Activated T-cell treated with anti-CD3 and anti-CD28 coated beads for 48 hours (primary cell): ENCODE measurements at places on chromosomes 12 and 14.

- DNase-seq, result no peak
Observed at GRCh38 chr12:76942267-76942666, 63.4 kb upstream of the CSRP2 start.

GRCh38 chr12:131796754-131797587, 31.2 kb upstream of the MMP17 start:
- no peak for DNase-seq

DNA sequence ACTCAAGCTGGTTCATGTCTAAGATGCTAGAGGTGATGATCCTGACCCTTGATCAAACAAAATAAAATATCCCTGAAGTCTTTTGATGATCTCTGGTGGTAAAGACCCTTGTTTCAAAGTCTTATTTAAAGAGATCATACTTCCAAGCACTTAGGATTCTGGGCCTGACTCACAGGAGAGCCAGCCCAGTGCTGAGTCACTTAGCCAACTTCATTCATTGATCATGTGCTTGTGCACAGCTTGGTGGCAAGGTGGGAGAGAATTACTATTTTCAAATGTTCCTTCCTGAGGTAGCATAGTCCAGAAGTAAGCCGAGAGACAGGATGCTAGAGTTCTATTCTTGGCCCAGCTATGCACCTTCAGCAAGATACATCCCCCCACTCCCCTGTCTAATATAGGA, 40.6 kb downstream of the SCN8A start:
- DNase-seq, result no peak

DNA sequence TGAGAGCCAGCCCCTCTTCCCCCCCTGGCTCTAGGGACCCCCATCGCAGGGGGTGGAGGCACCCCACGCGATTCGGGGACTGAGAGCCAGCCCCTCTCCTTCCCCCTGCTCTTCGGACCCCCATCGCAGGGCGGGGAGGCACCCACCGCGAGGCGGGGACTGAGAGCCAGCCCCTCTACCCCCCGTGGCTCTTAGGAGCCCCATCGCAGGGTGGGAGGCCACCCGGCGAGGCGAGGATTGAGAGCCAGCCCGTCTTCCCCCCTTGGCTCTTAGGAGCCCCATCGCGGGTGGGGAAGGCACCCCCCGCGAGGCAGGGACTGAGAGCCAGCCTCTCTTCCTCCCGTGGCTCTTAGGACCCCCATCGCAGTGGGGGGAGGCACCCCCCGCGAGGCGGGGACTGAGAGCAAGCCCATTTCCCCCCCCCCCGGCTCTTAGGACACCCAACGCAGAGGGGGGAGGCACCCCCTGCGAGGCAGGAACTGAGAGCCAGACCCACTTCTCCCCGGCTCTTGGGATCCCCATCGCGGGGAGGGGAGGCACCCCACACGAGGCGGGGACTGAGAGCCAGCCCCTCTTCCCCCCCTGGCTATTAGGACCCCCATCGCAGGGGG, 45.6 kb downstream of the DDX11 start:
- DNase-seq, result no peak

DNA sequence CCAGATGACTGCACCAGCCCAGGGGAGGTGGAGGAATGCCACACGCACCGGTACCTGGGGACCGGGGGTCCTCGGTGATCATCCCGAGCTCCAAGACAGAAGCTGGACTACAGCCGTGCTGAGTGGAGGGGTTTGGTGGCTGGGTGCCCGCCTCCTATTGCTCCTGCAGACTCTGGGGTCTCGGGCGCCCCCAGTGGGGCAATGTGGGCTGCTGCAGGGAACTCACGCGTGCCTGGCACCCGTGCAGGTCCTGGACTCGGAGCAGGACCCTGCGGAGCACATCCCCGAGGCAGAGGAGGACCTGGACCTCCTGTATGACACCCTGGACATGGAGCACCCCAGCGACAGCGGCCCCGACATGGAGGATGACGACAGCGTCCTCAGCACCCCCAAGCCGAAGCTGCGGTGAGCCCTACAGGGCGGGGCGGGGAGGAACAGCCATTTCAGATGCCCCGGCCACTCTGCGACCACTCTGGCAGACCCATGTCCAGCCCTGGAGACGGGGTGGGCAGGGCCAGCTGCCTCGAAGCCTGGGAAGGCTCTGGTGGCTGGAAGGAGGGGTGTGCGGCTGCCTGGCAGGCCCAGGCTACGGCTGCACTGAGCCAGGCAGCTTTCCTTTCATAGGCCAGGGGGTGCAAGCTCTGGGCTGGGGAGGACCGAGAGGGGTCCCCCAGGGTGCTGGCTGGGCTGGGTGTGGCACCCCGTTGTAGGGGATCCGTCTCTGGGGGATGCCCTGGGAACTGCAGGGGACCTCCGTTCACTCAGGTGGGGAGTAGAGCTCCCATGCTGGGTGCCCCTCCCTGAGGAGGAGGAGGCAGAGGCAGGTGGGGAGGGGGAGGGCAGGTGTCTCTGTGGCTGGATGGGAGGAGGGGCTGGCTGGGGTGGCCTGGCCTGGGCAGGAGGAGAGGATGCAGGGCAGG, 21.6 kb upstream of the TEX22 start:
- DNase-seq, result no peak

DNA sequence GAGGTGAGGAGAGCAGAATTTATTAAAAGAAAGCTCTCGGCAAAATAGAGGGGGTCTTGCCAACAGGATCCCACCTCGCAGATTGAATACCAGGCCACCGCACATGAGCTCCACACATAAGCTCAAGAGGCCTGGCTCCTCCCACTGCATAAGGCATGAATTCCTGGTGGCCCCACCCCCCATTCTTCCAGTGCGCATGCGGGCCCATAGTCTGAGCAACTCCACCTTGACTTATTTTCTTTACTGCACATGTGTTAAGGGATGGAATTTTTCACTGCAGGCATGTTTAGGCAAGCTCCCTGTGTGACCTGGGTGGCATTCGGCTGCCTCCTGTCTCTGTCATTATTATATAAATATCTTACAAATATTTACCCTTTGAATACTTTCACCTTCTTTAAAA, 412.5 kb downstream of the RMST start:
- no peak for DNase-seq

DNA sequence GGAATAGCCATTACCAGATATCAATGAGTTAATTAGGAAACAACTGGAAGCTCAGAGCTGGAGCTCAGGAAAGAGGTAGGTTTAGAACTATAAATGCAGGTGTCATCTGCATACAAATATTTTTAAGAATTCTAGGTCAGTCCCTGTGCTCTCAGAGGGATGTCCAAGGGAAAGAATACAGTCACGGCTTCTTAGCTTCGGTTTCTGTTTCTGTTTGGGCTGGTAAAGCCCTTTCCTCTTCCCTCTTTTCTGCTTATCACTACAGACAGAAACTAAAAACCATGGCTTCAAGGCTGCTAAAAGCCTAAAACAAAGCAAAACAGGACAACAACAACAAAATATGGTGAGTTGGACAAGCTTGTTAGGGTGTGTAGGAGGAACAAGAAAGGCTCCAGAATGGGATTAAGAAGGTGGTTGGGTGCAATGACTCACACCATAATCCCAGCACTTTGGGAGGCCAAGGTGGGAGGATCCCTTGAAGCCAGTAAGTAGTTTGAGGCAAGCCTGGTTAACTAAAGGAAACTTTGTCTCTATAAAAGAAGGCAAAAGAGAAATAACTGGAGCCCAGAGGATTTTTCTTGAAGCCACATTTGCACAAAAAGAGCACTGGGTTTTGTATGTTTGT, 113.0 kb downstream of the SEC23A start:
- DNase-seq, result no peak

- no peak for DNase-seq
Observed at GRCh38 chr12:12017798-12018197, 52.9 kb upstream of the BCL2L14 start.

- DNase-seq, result no peak
Observed at GRCh38 chr12:89393551-89394121, 41.3 kb upstream of the DUSP6 start.

DNA sequence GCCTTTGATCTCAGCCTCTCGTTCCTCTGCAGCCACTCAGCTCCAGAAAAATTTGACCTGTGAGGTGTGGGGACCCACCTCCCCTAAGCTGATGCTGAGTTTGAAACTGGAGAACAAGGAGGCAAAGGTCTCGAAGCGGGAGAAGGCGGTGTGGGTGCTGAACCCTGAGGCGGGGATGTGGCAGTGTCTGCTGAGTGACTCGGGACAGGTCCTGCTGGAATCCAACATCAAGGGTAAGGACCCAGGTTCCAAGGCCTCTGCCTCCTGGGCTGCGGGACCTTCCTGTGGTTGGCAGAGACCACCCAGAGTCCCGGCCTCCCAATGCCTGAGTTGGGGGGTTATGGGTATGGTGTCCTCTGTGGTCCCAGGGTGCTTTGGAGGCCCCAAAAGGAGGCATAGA, 4.5 kb upstream of the GPR162 start:
- DNase-seq, result no peak

DNA sequence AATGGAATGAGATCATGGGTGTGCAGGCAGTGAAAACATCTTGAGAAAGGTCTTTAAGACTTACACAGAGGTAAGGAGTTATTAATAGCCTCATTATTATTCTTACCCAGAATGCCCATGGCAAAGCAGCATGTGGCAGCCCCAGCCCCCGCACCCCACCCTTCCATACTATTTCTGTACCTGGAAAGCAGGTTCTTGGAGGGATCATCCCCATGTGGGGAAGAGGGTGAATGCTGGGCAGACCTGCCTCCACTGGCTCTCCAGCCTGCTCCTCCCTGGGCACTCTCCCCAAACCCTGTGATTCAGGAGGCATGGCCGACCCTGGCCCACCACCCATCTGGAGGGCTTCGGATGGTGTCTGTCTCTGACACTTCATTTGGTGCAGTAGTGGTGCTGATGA, 28.3 kb downstream of the NPC2 start:
- DNase-seq, result no peak

- no peak for DNase-seq
Observed at GRCh38 chr12:110228756-110229155, 52.3 kb upstream of the ATP2A2 start.

GRCh38 chr12:16407346-16407745, 59.9 kb downstream of the MGST1 start:
- DNase-seq, result no peak

GRCh38 chr12:127271776-127272175, 995.2 kb upstream of the TMEM132C start:
- DNase-seq, result no peak

- no peak for DNase-seq
Observed at GRCh38 chr12:70422631-70423030, 56.5 kb downstream of the KCNMB4 start.

DNA sequence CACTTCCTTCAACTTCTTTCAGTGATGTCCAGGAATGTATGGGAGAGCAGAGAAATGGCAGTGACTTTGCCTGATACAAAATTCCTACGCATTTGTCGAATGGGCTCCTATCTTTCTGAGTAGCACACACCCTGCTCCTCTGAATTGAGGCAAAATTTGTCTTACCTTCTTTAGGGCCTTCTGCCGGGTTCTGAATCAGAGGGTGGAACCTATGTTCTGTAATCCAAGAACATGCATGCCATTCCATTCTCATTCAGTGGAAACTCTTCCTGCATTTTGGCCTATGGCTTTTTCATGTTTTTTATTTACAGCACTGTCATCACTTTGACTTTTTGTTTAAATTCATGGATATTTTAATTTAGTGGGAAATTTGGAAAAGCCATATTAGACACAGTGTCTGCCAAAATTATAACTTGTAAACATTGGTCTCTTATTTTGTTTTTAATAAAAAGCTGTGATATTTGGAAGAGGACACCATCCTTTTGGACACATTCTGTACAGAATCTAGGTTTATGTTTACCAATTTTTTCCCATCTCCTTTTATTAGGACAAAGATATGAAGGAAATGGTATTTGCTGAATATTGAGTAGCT, 402.2 kb upstream of the FAR2 start:
- no peak for DNase-seq

DNA sequence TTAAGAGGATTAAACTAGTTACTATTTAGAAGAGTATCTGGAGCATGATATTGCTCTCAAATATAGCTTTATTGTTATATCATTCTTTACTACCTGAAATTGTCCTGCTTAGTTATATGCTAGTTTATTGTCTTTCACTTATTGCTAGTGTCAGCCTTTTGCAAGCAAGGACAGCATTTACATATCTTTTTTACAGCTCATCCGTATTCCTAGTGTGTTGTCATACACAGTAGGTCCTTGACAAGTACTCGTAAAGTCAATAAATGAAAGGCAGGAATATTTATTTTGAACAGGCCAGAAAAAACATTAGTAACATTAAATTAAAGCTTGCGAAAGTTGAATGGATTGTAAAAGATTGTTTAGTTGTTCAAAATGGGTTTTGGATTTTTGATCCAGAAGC, 35.0 kb downstream of the CRADD start:
- no peak for DNase-seq

DNA sequence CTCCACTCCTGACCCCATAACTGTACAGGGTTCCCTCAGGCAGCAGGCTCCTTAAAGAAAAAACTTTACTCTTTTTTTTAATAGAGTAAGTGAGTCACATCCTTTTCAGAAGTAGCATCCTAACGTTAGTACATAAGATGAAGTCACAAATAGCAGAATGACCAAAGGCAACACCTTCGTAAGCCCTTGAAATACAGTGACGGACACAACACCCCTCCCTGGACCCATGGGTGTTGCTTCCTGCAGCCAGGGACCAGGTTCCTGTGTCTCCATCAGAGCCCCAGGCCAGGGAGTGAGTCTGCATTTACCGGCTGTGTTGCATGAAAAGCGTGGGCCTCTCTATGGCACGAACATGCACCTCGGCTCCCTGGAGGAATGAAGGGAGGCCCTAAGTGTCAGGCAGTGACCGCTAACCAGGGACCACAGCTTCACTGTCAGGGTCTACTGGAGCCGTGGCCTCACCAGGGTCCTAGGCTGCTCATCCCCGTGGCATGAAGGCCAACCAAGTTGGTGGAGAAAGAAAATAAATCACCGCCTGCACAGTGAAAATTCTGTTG, 340.0 kb upstream of the SFSWAP start:
- no peak for DNase-seq

DNA sequence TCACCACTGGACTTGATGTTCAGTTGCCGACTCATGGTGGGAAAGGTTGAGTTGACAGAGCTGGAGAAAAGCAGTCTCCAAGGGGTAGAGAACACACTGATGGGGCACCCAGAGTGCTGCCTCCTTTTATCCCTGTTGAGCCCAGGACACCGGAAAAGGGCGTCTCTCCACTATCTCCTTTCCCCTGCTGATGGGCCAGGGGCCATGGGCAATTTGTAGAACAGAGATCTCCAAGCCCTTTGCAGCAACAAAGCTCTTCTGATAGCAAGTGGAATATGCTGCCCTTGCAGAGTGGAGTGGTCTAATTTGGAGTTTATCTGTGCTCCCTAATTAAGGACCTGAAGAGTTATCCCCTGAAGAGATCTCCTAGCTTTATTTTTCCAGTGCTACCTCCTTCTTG, at the start of gene KRT74:
KRT74 (minus strand) TSS at position 101 of the 400 bp plus-strand sequence; CDS start at position 35, 66 bp downstream.
- no peak for DNase-seq

DNA sequence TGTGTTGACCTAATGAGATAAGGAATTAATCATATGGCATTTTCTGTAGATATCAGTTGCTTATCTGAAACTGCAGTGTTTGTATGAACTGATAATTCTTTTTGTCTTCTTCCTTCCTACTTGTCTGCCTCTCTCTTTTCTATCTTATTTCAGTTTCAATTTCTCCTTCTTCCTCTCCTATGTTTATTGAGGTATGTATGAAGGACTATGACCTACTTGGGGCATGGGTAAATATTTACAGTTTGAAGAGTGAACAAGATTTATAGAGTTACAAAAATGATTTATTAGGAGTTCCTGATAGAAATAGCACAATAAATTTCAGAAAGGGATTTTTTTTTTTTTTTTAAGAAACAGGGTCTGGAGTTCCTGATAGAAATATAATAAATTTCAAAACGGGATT, 88.7 kb upstream of the MUCL1 start:
- DNase-seq, result no peak
